OCI-LY7 (cell line): ENCODE measurements at places on chromosomes 6 and 20. TPM values are rescaled to one million over a fixed set of nuclear protein-coding genes. Genes with fewer than 3 reads are reported as not detected.
A peak's percentile ranks its signal among the peaks of the same experiment; 100 is the strongest.

GRCh38 chr6:23983735-23984134 is 142.3 kb upstream of the NRSN1 start:
- DNase-seq, result no peak

LSM14B gene
- total RNA-seq, result 53.7 and 54.4 TPM in 2 replicates

DNA sequence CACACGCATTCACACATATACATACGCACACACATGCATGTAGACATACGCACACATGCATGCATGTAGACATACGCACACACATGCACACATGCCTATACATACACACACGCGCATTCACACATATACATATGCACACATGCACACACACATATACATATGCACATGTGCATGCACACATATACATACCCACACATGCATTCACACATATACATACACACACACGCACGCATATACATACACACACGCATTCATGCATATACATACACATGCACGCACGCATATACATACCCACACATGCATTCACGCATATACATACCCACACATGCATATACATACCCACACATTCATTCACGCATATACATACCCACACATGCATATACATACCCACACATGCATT is 80.5 kb downstream of the WDR27 start:
- DNase-seq, result no peak

GRCh38 chr6:145277358-145278086 is 457.8 kb downstream of the EPM2A start:
- DNase-seq, result no peak

ZSCAN23 gene
- total RNA-seq, result not detected in 2 replicates

DNA sequence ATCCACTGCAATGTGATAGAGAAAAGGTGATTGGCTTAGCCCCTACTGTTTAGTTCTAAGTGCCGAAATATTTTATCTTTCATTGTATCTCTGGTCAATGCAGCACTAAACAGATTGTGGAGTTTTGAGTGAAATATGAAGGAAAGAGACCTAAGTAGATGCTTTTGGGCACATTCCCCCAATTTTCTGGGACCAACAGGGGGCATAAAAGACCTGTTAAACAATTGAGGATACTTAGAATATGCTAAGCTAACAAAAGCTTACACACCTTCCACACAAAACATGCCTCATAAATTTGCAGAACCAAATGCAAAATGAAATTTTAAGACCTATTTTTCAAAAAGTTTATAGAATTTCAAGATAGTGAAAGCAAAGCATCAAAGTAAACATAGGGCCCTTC is 746.9 kb downstream of the TBC1D32 start:
- DNase-seq, result no peak

DNA sequence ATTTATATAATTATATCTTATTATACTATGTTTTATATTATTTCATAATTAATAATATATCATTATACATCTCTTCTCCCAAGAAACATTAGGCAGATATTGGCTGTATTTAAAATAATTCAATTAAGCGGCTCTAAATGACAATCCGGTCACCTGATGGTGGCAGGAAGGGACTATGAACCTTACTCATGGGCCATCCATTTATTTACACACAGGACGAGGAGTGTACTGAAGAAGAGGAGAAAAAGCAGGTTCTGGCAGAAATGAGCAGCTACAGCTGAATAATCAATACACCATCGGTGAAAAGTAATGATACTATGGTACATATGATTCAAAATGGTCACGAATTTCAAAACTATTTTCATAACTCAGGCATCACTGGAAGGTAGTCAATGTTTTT is 277.7 kb downstream of the KIF16B start:
- no peak for DNase-seq

- no peak for DNase-seq
Measured at GRCh38 chr20:16007164-16007563, 566.1 kb downstream of the KIF16B start.

DNA sequence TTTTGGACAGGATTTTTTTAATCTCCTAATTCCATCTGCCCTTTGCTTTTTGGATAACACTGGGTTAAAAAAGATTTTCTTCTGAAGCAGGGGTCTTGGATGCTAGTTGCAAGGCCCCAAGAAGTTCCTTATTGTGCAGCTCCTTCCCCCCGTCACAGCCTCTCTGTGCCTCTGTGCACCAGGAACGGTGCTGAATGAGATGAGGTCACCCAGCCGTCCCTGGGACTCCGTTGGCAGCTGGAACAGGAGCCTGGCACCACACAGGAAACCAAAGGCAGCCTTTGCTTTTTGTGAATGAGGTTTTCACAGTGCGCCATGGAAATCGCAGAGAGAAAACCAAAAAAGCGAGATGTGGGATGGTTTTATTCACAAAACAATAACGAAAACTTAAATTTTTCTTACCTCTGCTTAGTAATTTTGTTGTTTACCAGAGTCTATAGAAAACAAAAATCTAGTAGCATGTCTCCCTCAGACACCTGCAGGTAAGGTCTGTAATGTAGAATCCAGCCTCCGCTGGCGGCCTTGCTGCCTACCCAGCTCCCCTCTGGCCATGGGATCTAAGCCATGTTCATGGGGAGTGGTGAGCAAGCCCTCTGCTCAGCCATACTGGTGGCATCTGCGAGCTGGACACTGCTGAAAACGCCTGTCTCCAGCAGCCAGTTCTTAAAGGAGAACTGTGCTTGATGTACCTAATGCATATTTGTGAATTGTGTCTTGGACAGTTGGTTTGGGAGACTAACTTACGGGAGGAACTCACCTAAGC is 40.4 kb upstream of the SYNJ2 start:
- no peak for DNase-seq

DNA sequence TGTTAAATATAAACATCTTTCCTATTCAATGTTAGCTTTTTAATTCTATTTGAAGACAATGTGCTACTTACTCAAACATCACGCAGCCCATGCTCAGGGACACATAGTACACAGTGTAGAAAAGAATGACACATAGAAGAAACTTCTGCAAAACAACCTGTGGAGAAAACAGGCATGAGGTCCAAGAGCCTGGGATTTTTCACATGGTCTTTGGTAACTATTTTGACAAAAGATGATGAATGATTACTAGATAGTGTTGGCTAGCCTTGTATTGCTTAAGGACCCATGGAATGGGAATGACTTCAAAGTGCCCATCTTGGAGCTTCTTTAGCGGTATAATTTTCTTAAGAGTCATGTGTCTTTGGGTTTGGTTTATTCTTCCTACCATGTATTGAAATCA is 15.4 kb downstream of the TMEM244 start:
- DNase-seq, result no peak

DNA sequence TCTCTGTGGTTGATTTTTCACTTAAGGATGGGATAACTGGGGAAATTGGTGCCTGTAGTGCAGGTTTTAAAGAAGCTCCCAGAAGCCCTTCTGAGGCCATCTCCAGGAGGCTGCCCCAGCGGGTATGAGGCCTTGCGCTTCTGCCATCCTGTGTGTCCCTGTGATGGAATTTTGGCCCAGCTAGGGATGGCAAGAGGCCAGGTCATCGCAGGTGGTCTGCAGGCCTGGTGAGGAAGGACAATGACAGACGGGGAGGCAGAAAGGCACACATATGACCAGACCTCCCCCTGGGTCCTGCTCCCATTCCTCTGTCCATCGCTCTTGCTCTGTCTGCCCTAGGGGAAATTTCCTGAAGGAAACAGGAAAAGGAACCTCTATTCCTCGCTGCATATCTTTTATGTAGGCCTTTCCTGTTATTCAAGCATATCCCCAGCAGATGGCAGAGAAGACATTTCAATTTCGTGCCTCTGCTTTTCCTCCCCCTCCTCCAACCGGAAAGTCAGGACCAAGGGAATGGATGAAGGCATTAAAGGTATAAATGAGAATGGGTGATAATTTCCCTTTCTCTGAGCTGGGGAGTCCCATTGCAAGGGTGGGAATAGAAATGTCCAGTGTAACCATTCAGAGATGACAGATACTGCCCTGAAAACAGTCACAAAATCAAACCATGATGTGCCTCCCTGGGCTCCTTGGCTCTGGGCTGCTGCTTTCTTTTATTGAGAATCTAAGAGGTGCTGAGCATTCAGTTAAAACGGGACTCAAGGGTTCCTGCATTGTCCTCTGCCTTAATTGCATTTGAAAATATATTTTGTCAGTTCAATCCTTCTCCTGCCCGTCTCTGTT is 17.6 kb upstream of the HLA-F start:
- peak; percentile 27 for DNase-seq

LGSN gene
- total RNA-seq, result 0.26 and 0.76 TPM in 2 replicates

DNA sequence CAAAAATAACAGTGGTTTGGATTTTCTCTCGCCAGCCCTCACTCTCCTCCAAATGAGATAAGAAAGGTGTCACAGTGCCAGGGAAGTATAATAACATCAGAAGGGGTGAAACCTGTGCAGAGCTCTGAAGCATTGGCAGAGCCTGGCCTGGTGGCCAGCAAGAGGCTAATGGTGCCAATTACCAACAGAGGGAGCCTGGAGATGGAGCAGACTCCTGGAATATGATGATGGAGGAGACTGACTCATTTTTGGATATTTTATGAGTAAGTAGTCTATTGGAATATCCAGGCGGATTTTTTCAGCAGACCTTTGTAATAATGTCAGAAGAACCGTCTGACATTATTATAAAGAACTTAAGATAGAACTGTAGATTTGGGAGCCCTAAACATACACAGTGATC is 442.6 kb upstream of the MARCKS start:
- peak; percentile 4 for DNase-seq

DNA sequence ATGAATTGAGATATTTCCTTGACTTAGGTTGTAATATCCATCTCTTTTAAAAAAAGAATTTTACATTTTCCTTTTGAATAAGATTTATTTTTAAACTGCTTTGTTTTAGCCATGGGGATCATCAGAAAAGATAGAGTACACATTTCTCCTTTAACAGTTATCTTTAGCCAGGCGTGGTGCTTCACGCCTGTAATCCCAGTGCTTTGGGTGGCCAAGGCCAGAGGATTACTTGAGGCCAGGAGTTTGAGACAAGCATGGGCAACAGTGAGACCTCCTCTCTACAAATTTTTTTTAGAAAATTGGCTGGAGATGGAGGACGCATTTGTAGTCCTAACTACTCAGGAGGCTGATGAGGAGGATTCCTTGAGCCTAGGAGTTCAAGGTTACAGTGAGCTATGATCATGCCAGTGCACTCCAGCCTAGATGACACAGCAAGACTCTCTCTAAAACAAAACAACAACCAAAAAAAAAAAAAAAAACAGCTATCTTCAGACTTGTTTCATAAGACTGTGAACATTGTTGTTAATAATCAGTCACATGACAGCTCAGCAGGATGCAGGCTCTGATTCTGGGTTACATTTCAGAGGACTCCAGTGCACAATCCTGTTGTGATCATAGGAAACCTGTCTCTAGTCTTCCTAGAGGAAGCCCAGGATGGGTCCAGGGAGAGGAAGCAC is 2.0 kb upstream of the SLC17A3 start:
- no peak for DNase-seq

MTFR2 gene
- 26.6 and 32.9 TPM in 2 replicates for total RNA-seq

PHACTR1 gene
- total RNA-seq, result 15.4 and 25.1 TPM in 2 replicates

TSBP1 gene
- not detected in 2 replicates for total RNA-seq

DNA sequence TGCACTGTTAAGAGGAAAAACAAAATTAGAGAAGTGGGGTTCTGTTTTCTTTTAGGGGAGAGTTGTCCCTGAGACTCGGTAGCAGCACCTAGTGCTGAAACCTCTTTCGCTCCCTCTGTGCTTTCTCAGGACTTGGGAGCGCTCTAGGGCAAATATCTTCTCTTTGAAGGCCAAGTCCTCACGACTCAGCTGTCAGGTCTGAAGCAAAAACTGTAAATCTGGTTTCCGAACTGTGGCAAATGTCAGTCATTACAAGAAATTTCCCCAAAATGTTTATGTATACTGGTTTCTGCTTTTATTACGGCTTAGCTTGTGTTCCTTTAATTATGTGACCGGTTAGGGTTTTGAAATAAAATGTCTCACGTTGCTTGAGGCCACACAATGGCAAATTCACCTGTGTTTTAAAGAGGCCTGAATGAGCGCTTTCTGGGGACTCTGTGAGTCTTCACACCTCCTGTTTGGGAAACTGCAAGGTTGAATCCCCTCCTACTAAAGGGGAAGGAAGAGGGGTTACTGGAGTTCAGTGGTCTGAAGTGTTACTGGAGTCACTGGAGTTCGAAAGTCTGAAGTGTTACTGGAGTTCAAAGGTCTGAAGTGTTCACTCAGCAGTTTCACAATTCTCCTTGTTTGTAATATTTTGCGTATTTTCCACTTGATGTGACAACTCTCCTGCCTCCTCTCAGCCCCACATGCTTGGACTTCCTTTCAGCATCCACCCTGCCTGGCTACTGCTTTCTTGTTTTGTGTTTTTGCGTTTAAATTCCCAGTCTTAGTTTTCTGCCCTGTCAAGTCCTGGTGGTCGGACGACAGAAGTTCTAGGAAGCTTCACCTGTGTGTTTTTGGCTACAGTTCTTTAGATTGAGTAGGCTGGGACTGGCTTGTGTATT is 1.6 kb downstream of the SMPDL3A start:
- DNase-seq, result no peak

DNA sequence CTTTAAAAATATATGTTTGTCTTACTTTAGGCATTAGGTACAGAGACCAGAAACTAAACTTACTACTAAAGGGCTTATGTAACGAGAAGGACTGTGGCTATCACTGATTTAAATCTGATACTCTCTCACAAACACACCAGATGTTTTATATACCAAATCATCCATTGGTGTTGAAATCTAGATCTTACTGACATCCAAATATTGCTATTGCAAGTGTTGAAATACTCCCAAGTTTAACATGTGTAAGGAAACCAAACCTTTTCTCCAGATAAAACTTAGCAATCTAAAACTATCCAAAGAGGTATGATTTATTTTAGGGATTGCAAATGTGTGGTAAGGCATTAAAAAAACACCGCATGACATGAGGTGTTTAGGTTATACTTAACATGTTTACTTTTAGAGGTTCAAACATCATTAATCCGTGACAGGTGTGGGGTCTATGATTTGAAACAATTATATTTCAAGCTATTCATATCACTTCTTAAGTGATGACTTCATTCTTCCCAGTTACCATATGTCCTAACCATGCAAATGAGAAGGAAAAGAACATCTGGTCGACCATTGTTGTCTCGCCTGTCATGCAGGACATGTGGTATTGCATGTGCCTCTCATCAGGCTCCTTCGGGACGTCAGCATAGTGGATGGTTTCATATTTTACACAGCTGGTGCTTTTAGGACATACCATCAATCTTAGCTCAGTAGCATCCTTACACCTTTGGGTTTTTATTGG is 168.3 kb upstream of the SPACA1 start:
- DNase-seq, result peak; percentile 100

- no peak for DNase-seq
Measured at GRCh38 chr6:160863782-160864181, 127.8 kb upstream of the MAP3K4 start.
